ENCODE measurements at places on chromosomes 13 and 19. TPM values are rescaled to one million over a fixed set of nuclear protein-coding genes. Genes with fewer than 3 reads are reported as not detected.

The OR4F17 gene
- total RNA-seq, result not detected

The LHB gene
- total RNA-seq, result not detected

The ZNF208 gene
- 0.33 TPM for total RNA-seq

The MISP3 gene
- 3.3 TPM for total RNA-seq

The ADPRHL1 gene
- 1.3 TPM for total RNA-seq

The SPACA4 gene
- total RNA-seq, result not detected

The PLPPR3 gene
- total RNA-seq, result not detected

The LIG4 gene
- total RNA-seq, result 3.7 TPM

The CCDC124 gene
- total RNA-seq, result 36.6 TPM

The ICAM5 gene
- 1.5 TPM for total RNA-seq

The NKG7 gene
- not detected for total RNA-seq

The PSG1 gene
- not detected for total RNA-seq

The SHISA7 gene
- total RNA-seq, result not detected

The BRME1 gene
- total RNA-seq, result 5.3 TPM

The SGCG gene
- total RNA-seq, result 0.51 TPM

The FUT3 gene
- not detected for total RNA-seq

The FAM216B gene
- not detected for total RNA-seq

The OVOL3 gene
- not detected for total RNA-seq

The ETV2 gene
- total RNA-seq, result 4.9 TPM

The CCDC70 gene
- total RNA-seq, result not detected

The VSTM2B gene
- 8.7 TPM for total RNA-seq

The ADGRE2 gene
- total RNA-seq, result 0.12 TPM

The POLD1 gene
- total RNA-seq, result 45.8 TPM

The SRRM5 gene
- not detected for total RNA-seq

The KATNAL1 gene
- 10.7 TPM for total RNA-seq

The KLK5 gene
- total RNA-seq, result 0.64 TPM

The EID2 gene
- 10.8 TPM for total RNA-seq

The ADGRE3 gene
- total RNA-seq, result not detected

The POU4F1 gene
- total RNA-seq, result not detected

The ZBTB45 gene
- 4.6 TPM for total RNA-seq

The SOX1 gene
- total RNA-seq, result not detected

The ZNF100 gene
- 4.0 TPM for total RNA-seq

The SCN1B gene
- total RNA-seq, result 9.3 TPM

The SERPINE3 gene
- not detected for total RNA-seq

The ZNF615 gene
- total RNA-seq, result 14.8 TPM

The MCOLN1 gene
- 3.9 TPM for total RNA-seq

The PLIN4 gene
- total RNA-seq, result 1.4 TPM

The PRSS57 gene
- not detected for total RNA-seq

The CGB7 gene
- total RNA-seq, result not detected

The STOML3 gene
- not detected for total RNA-seq

The ANKLE1 gene
- total RNA-seq, result 0.06 TPM

The SPC24 gene
- 32.6 TPM for total RNA-seq

The CEACAM3 gene
- not detected for total RNA-seq

The LYL1 gene
- total RNA-seq, result not detected

Measured in H4 (cell line).